ENCODE measurements at places on chromosomes 13 and 19. TPM values are rescaled to one million over a fixed set of nuclear protein-coding genes. Genes with fewer than 3 reads are reported as not detected.
A peak's percentile ranks its signal among the peaks of the same experiment; 100 is the strongest.

DNA sequence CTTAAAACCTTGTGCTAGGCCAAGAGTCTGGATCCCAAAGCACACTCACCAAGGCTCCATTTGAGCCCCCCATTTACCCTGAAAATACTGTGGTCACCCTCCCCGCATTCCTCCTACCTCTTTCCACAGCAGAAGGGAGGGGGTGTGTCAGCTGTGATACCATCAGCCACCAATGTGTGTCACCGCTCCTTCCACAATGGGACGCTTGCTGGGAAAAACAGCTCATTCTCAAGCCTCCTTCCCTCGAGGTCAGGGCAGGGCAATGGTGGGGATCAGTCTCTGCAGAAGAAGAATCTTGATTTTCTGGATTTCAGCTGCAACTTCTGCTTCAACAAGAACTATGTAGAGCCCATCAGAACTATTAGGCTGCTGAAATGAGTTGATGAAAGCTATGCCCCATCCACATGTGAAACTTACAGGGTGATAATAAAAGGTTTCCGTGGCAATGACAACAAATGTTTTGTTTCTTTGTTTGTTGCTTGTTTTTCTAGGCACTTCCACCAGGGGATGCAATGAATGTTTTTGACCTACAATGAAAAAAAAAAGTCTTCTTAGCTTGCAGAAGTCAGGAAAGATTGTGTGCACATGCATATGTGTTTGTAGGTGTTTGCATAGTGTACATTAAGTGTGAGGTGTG is 26.4 kb upstream of the ZNF507 start:
- no peak overlapping the region for H3K4me3 ChIP-seq
- H3K36me3 ChIP-seq, result no peaks in the 10 kb centered on the region
- no peaks in the 10 kb centered on the region for H3K27me3 ChIP-seq

- no peaks in the 10 kb centered on the region for H3K36me3 ChIP-seq
- no peaks in the 10 kb centered on the region for H3K4me1 ChIP-seq
- DNase-seq, result peak; percentile 45
Measured at GRCh38 chr19:35468637-35469036, 20.6 kb downstream of the FFAR2 start.

DNA sequence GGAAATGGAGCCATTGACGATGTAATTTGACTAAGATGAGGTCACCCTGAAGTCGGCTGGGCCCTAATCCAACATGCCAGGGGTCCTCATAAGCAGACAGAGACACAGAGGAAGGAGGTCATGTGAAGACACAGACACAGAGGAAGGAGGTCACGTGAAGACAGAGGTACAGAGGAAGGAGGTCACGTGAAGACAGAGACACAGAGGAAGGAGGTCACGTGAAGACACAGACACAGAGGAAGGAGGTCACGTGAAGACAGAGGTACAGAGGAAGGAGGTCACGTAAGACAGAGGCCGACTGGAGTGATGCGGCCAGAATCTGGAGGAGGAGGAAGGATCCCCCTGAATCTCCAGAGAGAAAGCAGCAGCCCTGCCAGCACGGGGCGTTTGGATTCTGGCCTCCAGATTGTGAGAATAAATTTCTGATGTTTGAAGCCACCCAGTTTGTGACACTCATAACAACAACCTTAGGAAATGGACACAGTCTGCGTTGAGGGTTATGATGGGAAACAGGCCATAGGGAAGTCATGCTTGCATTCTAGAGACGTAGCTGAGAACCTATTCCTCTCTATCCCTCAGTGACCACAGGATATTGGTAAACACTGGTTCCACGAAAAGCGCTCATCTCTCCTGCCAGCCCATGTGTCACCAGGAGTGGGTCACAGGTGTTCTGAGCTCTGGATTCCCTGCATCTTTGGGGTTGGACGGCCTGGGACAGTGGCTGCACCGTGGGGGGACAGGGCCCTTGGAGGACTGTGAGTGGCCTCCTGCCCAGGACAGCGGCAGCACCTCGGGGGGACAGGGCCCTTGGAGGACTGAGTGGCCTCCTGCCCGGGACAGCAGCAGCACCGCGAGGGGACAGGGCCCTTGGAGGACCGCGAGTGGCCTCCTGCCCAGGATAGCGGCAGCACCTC is 108.5 kb downstream of the SOX1 start:
- H3K36me3 ChIP-seq, result no peaks in the 10 kb centered on the region
- no peaks in the 10 kb centered on the region for H3K27me3 ChIP-seq
- no peaks in the 10 kb centered on the region for H3K4me1 ChIP-seq
- no peak overlapping the region for H3K27ac ChIP-seq
- DNase-seq, result no peak

DNA sequence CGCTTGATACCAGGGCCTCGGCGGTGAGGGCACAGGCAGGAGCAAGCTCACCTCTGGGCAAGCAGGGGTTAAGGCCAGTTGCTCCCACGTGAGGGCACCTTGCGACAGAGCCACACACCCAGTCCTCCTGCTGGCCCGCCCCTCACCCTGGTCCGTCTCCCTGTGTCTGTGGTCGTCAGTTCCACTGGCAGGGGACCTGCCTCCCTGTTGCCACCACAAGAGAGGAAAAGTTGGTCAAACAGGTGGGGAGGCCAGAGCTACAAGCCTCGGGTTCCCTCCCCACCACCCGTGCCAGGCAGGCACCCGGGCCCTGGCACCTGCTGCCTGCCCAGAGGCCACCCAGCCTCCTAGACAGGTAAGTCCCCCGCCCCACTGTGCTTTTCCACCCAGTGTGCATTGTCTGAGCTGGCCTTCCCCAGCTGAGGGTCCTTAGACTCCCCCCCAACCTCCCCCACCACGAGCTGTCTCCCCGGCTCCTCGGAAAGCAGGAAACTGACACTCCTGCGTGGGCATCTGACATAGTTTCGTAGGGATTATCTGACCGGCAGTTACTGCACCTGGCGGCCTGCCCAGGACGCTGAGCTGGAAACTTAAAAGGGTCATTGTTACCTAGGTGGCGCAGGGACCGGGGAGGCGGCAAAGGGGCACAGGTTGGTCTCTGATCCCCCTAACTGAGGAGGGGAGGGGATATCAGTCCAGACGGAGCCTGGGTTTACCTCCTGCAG is at the start of gene TJP3:
Gene TJP3 (plus strand): TSS at position 178 of the 725 bp plus-strand sequence. CDS start 20,049 bp downstream, outside the sequence.
- H3K4me1 ChIP-seq, result peaks cover 4% of the 10 kb centered on the region
- peak within 1 kb of the TSS; percentile 91 for H3K27ac ChIP-seq
- H3K36me3 ChIP-seq, result no peaks in the 10 kb centered on the region
- no peaks in the 10 kb centered on the region for H3K27me3 ChIP-seq

- no peak overlapping the region for H3K4me3 ChIP-seq
- no peak for DNase-seq
- no peaks in the 10 kb centered on the region for H3K4me1 ChIP-seq
- no peaks in the 10 kb centered on the region for H3K36me3 ChIP-seq
- no peaks in the 10 kb centered on the region for H3K27me3 ChIP-seq
Measured at GRCh38 chr19:42552086-42553065, 24.1 kb upstream of the CEACAM1 start.

DNA sequence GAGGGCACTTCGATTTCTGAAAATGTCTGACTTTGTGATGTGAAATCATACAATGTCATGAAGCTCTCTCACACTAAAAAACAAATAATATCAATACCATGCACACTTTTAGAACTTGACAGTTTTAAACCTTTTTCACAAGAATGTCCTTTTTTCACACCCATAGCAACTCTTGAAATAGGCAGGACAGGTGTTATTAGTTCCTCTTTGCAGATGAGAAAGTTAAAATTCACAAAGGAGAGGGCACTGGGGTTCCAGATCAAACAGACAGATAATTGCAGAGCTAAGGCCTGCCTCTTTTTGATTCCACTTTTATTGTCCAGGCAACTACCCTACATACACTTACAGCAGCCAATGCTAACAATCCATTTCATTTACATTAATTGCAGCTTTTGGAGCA is 142.8 kb downstream of the KLF12 start:
- no peak overlapping the region for H3K4me3 ChIP-seq
- no peak overlapping the region for H3K27ac ChIP-seq
- no peaks in the 10 kb centered on the region for H3K36me3 ChIP-seq
- DNase-seq, result no peak
- no peaks in the 10 kb centered on the region for H3K4me1 ChIP-seq
- no peaks in the 10 kb centered on the region for H3K27me3 ChIP-seq

- H3K27me3 ChIP-seq, result no peaks in the 10 kb centered on the region
- no peak overlapping the region for H3K4me3 ChIP-seq
- H3K4me1 ChIP-seq, result peaks cover 4% of the 10 kb centered on the region
- no peak for DNase-seq
- H3K36me3 ChIP-seq, result no peaks in the 10 kb centered on the region
Measured at GRCh38 chr13:112767506-112768471, 78.0 kb downstream of the ATP11A start.

DNA sequence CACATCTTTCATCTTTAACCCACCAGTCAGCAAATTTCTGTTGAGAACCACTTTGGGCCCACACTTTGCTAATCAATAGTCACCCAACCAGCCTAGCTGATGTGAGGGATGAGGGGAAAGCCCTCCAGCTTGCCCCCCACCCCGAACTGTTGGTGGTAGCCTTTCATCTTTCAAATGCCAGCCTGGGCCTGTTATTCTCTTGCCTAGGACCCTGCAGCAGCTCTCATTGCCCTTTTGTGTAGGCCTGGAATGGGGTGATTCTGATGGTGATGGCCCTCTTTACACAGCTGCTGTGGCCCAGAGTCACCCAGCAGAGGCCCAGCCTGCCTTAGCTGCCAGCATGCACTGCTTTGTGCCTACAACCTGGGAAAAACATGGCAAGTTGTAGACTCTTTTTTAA is 294.5 kb downstream of the SLC7A1 start:
- H3K27me3 ChIP-seq, result no peaks in the 10 kb centered on the region
- H3K4me3 ChIP-seq, result no peak overlapping the region
- no peak for DNase-seq
- no peak overlapping the region for H3K27ac ChIP-seq

GRCh38 chr13:75843074-75843473 is 206.9 kb downstream of the LMO7 start:
- H3K27me3 ChIP-seq, result no peaks in the 10 kb centered on the region
- H3K36me3 ChIP-seq, result peaks cover 4% of the 10 kb centered on the region
- no peak overlapping the region for H3K4me3 ChIP-seq
- DNase-seq, result no peak

DNA sequence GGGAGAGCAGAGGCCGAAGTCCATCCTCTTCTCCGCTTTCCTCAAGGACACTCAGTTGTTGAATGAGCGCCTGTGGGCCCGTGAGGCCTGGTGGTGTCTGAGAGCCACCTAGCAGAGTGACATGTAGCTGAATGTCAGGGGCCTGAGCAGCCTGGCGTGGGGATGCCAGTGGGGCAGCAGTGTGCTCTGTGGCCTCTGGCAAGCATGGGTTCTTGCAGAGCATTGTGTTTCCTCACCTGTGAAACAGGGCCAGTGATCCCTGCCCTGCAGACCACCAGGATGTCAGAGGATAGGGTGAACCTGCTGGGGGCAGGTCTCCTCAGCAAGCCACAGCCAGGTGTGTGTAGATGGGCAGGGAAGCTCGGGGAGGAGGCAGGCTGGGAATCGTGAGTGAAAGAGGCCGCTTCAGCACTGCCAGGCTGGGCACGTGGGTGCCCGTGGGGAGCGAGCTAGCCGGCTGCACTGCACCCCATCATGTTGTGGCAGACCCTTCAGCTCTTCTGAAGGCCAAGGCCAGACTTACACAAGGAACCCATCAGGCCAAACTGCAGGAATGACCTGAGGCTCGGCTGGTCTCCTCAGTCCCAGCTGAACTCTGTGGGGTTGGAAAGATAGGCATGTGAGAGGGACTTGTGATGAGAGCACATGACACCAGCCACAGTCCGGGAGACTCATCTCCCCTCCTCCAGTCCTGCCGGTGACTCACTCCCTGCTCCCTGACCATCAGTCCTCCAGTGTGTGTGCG is 5.0 kb downstream of the PPP1R37 start:
- peak; percentile 48 for DNase-seq
- H3K4me1 ChIP-seq, result peaks cover 18% of the 10 kb centered on the region
- H3K4me3 ChIP-seq, result no peak overlapping the region
- H3K27ac ChIP-seq, result no peak overlapping the region

GRCh38 chr13:36445891-36446351 is 13.6 kb downstream of the CCNA1 start:
- no peaks in the 10 kb centered on the region for H3K4me1 ChIP-seq
- no peak overlapping the region for H3K4me3 ChIP-seq
- no peak overlapping the region for H3K27ac ChIP-seq
- no peaks in the 10 kb centered on the region for H3K27me3 ChIP-seq

GRCh38 chr13:46571909-46572595 is 19.1 kb downstream of the LRCH1 start:
- H3K4me1 ChIP-seq, result no peaks in the 10 kb centered on the region
- no peak overlapping the region for H3K27ac ChIP-seq
- no peak overlapping the region for H3K4me3 ChIP-seq
- no peaks in the 10 kb centered on the region for H3K36me3 ChIP-seq
- DNase-seq, result no peak
- H3K27me3 ChIP-seq, result no peaks in the 10 kb centered on the region

DNA sequence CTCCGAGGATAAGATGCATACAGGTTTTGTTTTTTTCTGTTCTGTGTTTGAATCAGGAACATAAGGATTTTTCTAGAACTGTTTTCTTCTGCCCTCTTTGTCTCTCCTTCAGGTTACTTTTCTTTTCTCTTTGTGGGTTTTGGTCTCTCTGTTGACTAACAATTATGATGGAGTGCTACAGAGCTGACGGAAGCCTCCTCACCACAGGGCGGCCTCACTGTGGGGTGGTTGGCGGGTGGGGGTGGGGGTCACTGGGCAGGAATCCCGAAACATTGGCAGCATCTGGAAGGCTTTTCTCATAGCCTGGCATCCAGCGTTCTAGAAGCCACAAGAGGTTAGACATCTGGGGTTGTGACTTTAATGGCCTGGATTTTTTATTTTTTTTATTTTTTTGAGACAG is 12.0 kb upstream of the MATK start:
- H3K4me1 ChIP-seq, result no peaks in the 10 kb centered on the region
- no peak for DNase-seq
- peaks cover 15% of the 10 kb centered on the region for H3K27me3 ChIP-seq
- no peaks in the 10 kb centered on the region for H3K36me3 ChIP-seq
- no peak overlapping the region for H3K27ac ChIP-seq

DNA sequence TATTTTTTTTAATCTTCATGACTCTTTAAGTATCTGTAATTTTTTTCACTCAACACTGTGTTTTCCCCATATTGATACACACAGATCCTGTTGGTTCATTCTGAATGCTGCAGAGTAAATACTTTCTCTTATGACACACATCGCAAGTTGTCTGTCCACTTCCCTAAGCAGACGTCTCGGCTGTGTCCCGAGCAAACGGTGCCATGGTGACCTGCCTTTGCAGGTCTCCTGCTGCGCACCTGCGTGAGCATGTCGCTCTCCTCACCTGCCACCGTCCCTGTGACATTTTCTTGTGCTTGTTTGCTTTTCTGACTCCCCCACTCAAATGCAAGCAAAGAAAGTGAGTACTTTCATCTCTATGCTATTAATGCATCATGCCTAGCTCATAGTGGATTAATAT is 57.8 kb downstream of the CCDC70 start:
- no peak overlapping the region for H3K27ac ChIP-seq
- H3K27me3 ChIP-seq, result no peaks in the 10 kb centered on the region
- H3K36me3 ChIP-seq, result no peaks in the 10 kb centered on the region
- no peak overlapping the region for H3K4me3 ChIP-seq

Gene CLEC17A
- total RNA-seq, result 0.12 TPM

Gene ITGBL1
- 0.25 TPM for total RNA-seq

Gene NCR1
- total RNA-seq, result not detected

Gene IFNL1
- not detected for total RNA-seq

Gene PRR19
- 0.32 TPM for total RNA-seq

Gene SPINT2
- 935 TPM for total RNA-seq

Gene GPR12
- total RNA-seq, result 0.30 TPM

Gene SLC25A41
- total RNA-seq, result 1.8 TPM
